ENCODE measurements at places on chromosomes 12 and 14. TPM values are rescaled to one million over a fixed set of nuclear protein-coding genes. Genes with fewer than 3 reads are reported as not detected.

- H3K36me3 ChIP-seq, result no peaks in the 10 kb centered on the region
- no peaks in the 10 kb centered on the region for H3K27me3 ChIP-seq
- H3K27ac ChIP-seq, result no peak overlapping the region
Measured at GRCh38 chr14:74952697-74953484, 2.5 kb downstream of the PGF start.

- H3K4me3 ChIP-seq, result no peak overlapping the region
- no peak for DNase-seq
- no peak overlapping the region for H3K27ac ChIP-seq
Measured at GRCh38 chr12:67446716-67447115, 177.6 kb downstream of the CAND1 start.

- H3K4me1 ChIP-seq, result no peaks in the 10 kb centered on the region
- H3K27me3 ChIP-seq, result no peaks in the 10 kb centered on the region
- H3K27ac ChIP-seq, result no peak overlapping the region
- no peaks in the 10 kb centered on the region for H3K36me3 ChIP-seq
- no peak for DNase-seq
Measured at GRCh38 chr12:130396667-130397066, 59.0 kb downstream of the PIWIL1 start.

GRCh38 chr12:95336387-95337067, 118.9 kb downstream of the VEZT start:
- DNase-seq, result peak; percentile 12
- no peaks in the 10 kb centered on the region for H3K36me3 ChIP-seq
- peaks cover 16% of the 10 kb centered on the region for H3K4me1 ChIP-seq
- H3K4me3 ChIP-seq, result peak overlapping the region; percentile 42

GRCh38 chr12:48969833-48970701, 1.5 kb downstream of the WNT10B start:
- peaks cover 27% of the 10 kb centered on the region for H3K4me1 ChIP-seq
- H3K27ac ChIP-seq, result no peak overlapping the region
- no peaks in the 10 kb centered on the region for H3K36me3 ChIP-seq
- peaks cover 14% of the 10 kb centered on the region for H3K27me3 ChIP-seq
- peak overlapping the region; percentile 52 for H3K4me3 ChIP-seq

- H3K27me3 ChIP-seq, result no peaks in the 10 kb centered on the region
- no peak for DNase-seq
- no peak overlapping the region for H3K27ac ChIP-seq
- no peak overlapping the region for H3K4me3 ChIP-seq
- H3K36me3 ChIP-seq, result no peaks in the 10 kb centered on the region
Measured at GRCh38 chr14:86038387-86039042, 508.6 kb downstream of the FLRT2 start.

The EFS gene
- 23.3 TPM for total RNA-seq

The FOXM1 gene
- 2.2 TPM for total RNA-seq

The KRT72 gene
- not detected for total RNA-seq

Data from thoracic aorta (tissue), 2 donors.